Urinary bladder (tissue), 4 donors: ENCODE measurements at places on chromosomes 5 and 9. TPM values are rescaled to one million over a fixed set of nuclear protein-coding genes. Genes with fewer than 3 reads are reported as not detected.

- no peak for DNase-seq
Measured at GRCh38 chr9:128136816-128137793, 9.6 kb upstream of the PTGES2 start.

DNA sequence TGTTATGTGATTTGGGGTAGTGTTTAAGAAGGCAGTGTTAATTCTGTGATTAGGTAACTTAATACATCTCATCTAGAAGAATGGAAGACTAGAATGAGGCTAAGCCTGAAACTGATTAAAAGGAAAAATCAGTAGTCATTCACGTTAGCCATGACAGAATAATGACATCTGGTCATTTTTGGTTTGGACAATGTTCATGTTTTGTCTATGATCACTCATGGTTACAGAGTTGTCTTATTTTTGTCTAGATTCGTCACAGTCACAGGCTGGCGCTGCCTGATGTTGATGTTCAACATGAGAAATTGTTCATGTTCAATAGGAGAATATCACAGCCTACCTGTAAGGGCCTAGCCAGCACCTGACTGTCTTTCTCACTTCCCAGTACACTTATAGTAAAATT is 9.5 kb upstream of the DOCK2 start:
- DNase-seq = no peak

DNA sequence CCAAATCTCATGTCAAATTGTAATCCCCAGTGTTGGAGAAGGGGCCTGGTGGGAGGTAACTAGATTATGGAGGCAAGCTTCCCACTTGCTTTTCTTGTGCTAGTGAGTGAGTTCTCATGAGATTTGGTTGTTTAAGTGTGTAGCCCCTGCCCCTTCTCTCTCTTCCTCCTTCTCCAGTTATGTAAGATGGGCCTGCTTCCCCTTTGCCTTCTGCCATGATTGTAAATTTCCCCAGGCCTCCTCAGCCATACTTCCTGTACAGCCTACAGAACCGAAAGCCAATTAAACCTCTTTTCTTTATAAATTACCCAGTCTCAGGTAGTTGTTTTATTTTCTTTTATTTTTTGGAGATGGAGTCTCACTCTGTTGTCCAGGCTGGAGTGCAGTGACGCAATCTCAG is 18.2 kb upstream of the TXNDC8 start:
- DNase-seq = no peak

- DNase-seq = no peak
Measured at GRCh38 chr9:115883467-115884329, 269.9 kb upstream of the PAPPA start.

DNA sequence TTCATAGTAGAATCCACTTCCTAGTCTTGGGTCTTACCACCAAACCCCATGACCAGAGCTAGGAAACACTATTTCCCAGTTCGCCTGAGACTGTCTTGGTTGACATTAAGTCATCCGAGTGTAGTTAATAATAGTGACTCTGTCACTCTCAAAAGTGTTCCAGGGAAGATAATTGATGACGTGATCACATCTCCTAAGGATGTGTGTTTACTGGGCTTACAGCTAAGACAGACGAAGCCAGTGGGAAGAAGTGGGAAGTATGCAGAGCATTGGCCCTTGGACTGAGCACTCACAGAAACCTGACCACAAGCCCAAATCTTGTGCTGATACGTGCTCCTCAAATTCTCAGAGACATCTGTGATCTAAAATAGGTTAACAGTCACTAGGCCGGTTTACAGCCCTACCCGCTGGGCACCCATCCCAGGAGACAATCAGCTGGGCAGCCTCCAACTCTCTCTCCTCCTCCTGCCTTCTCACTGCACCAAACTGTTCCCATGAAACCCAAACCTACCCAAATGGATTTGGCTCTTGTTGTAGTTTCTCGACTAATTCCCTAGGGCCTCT is 316.6 kb downstream of the TLE1 start:
- DNase-seq = no peak

DNA sequence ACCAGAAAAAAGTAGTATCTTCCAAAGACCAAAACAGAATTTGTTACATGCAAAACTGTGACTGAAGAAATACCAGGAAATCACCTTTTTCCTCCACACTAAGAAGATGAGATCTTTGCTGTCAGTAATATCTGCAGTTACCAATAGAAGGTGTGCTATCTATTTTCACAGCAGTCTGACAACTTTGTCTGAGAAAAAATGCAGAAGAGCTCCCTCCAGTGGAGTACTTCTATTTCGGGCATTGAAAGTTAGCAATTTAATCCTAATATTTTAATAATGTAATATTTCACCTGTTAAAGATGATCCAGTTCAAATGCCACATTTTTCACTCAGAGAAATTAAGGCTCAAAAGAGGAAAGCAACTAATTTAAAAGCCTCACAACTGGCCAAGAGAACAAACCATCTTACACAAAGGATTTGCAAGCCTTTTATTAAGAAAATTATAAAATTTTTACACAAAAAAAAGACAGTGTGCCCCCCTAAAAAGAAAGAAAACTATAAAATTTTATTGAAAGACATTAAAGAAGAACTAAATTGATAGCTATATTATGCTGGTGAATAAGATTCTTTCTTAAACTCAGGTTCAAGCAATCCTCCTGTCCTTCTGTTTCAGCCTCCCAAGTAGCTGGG is 50.6 kb downstream of the DEPDC1B start:
- DNase-seq = no peak

GRCh38 chr9:38160613-38161215 is 91.7 kb upstream of the SHB start:
- no peak for DNase-seq

DNA sequence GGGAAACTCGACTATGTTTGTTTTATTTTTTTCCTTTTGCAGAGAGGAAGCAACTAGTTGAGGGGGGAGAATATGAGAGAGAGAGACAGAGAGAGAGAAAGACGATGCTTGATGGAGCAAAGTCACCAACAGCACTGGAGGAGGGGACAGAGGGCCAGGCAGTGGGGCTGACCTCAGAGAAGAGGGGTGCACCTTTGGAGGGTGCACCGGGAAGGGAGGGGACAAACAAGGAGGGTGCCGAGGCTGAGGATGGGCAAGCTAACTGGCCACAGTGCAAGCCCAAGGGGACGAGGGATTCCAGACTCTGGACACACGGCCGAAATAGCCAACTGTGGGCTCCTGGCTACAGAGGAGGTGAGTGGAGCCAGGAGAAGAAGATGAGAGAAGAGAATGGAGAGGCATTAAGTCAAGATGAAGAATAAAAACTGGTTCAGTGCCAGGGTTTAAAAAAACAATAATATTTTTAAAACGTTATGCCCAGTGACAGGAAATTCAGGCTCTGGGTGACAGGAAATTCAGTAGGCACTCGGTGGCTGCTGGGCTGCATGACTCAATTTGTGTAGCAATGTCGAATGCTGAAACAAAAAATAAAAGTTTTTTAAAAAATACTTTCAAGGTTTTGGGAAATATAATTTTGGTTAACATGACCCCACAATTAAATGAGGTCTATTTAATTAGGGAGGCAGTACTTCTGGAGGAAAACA is 13.3 kb upstream of the GLRX start:
- no peak for DNase-seq

- DNase-seq = no peak
Measured at GRCh38 chr9:129328355-129329042, 150.4 kb upstream of the IER5L start.

The FBP1 gene
- polyA plus RNA-seq = 48.6 TPM

The SLC31A2 gene
- 11.4 TPM for polyA plus RNA-seq
